NCI-H187 (cell line): ENCODE measurements at places on chromosomes 2 and 18.

- no peak for DNase-seq
Observed at GRCh38 chr2:149036507-149037293, 1.8 kb upstream of the LYPD6B start.

DNA sequence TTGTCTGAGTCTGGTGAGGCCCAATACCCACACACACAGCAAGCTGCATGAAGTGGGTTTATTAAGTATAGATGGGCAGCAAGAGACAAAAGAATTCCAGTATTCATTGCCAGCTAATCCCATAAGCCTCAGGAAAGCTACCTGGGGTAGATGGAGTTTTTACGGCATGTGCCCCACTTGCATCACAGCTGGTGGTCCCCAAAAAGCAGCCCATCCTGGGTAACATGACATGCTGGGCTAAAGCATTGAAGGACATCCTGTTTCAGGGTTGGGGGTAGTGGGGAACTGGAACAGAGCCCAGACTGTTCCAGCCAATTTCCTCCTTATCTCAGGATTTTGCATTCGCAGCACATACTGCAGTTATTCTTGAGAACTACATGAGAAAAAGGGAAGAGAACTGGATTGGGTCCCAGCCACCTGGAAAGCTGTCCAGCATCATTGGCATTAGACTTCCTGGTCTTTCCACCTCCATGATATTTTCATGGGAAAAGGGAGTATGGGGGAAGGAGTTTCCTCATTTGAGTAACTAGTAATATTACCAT is 240.1 kb upstream of the MMADHC start:
- no peak for DNase-seq

- no peak for DNase-seq
Observed at GRCh38 chr2:67792191-67792590, 270.6 kb downstream of the C1D start.

- DNase-seq = no peak
Observed at GRCh38 chr2:151289972-151290866, 751 bp upstream of the NMI start.

DNA sequence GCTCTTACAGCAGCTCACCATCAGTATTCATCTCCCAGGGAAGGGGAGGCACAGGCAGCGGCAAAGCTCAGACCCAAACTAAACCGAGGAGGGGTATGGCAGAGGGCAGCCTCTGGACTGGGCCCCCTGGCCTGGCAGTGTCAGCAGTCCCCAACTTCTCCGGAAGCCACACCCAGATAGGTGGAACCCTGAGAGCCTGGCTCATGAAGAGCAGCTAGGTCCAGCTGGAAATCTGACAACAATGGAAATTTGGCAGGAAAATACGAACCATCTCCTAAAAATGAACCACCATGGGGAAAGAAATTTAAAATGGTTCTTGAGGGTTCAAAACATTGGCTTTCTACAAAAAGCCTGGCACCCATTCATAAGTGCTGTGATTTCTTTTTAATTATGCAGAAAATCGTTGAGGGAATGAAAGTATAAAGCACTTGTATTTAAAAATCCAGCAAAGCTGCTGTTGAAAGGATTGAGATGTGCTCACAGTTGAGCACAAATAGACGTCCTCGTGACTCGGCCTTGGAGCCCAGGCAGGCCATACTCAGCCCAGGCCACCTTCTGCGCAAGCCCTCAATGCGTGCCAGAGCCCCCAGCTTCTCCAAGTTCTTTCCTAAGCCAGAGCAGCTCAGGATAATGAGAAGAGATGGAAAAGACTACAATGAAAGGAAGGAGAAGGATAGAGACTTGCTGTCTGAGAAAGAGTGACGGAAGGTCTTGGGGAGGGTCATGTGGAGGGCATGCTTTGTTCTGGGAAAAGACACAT is 93.0 kb downstream of the COL6A3 start:
- DNase-seq = no peak
